GM13977 (cell line): ENCODE measurements at places on chromosomes 6 and 20.

DNA sequence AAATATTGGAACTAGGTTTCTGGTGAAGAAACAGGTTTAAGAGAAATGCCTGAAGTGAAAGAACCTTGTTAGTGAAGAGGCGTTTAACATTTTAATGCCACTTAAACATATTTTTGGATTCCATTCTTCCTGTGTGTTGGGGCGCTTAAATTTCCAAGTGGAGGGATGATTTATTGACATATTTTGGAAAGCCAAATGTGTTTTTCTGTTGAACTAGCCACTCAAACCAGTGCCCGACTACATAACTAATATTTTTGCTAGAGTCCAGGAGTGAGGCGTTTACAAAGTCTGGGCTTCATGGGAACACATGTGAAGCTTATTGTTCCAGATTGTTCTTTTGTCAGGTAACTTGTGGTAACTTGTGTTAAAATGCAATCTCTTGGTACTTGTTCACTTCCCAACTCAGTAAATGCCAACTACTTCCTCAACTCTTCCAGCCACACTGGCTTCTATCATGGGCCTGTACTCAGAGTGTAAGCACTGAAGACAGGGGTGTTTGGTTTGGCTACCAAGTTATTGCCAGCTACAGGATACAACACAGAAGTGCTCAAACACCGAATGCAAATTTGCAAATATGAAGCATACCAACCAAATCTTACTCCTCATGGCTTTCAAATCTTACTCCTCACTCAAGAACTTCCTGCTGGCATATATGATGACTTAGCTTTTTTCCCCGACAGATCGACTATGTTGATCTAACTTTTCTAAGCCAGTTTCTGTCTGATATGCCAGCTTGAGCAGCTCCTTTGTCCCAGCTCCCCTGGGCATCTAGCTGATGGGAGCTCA, 2.0 kb upstream of the ZNFX1 start:
- DNase-seq, result no peak

DNA sequence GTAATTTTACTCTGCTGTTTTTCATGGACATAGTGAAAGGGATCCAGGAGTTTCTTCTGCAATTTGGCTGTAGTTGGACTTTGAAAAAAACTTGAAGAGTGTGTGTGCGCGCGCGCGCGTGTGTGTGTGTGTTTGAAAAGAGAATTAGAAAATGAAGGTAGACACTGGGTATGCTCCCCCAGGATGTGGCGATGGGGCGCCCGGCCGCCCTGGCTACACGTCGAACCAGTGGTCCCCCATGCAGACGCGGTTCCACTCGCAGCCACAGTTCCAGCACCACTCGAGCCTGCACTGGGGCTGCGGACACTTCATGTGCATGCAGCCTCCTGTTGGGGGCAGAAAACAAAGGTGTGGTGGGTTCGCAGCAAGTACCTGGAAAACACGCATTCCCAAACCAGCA, 76.0 kb upstream of the AGPAT4 start:
- no peak for DNase-seq

DNA sequence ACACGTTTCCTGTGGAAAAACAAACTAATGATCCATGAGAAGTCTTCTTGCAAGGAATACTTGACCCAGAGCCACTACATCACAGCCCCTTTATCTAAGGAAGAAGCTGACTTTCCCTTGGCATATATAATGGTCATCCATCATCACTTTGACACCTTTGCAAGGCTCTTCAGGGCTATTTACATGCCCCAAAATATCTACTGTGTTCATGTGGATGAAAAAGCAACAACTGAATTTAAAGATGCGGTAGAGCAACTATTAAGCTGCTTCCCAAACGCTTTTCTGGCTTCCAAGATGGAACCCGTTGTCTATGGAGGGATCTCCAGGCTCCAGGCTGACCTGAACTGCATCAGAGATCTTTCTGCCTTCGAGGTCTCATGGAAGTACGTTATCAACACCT, 35.4 kb downstream of the GCNT2 start:
- DNase-seq, result no peak

DNA sequence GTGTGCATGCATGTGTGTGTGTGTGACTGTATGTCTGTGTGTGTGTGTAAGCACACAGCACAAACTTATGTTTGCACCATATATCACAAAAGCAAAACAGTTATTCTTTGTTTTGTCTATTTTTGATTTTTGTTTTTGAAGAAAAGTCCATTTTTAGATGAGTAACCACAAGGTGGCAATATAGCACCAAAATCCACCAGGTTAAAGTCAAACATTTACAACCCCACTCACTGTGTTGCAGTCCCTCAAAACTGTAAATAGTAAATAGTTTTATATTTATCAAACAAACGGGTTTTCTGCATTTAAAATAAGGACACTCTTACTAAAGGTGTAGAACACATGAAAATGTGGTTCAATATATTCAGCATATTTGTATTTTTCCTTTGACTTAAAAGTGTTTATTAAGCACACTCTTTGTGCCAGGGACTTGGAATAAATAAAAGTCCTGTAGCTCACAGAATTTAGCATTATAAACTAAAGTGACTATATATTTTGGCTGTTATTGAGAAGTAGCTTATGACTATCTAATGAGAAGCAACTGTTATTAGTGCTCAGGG, 118.5 kb downstream of the GFRAL start:
- no peak for DNase-seq

DNA sequence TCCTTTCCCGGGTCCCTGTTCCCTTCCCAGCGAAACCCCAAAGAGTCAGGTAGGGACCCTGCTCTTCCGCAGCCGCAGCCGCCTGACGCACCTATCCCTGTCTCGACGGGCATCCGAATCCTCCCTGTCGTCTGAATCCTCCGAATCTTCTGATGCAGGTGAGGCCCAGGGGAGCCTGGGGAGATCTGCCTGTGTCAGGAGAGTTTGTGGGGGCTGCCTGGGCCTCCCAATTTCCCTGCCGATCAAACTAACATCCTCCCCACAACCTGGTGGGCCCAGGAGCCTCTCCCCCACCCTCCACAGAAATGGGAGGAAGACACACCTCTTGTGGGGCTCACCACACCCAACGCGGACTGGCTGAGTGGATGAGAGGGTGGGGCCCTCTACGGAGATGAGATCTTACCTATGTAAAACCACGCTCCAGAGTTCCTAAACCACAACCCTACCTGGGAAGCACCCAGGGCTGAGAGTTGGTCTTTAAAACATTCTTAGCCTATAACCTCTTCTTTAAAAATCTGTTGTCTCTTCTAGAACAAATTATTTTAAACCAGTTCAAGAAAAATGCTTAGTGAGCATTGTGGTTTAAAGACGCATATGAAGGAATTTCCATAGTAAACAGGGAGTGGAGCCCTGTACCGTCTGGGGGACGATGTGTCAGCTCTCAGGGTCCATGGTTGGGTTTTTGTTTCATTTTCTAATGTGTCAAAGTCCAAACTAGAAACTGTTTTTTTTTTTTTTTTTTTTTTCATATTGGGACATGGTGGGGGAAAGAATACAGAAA, 1.7 kb downstream of the CDC25B start:
- DNase-seq, result peak; percentile 57
